ENCODE measurements at places on chromosomes 5 and 9.

DNA sequence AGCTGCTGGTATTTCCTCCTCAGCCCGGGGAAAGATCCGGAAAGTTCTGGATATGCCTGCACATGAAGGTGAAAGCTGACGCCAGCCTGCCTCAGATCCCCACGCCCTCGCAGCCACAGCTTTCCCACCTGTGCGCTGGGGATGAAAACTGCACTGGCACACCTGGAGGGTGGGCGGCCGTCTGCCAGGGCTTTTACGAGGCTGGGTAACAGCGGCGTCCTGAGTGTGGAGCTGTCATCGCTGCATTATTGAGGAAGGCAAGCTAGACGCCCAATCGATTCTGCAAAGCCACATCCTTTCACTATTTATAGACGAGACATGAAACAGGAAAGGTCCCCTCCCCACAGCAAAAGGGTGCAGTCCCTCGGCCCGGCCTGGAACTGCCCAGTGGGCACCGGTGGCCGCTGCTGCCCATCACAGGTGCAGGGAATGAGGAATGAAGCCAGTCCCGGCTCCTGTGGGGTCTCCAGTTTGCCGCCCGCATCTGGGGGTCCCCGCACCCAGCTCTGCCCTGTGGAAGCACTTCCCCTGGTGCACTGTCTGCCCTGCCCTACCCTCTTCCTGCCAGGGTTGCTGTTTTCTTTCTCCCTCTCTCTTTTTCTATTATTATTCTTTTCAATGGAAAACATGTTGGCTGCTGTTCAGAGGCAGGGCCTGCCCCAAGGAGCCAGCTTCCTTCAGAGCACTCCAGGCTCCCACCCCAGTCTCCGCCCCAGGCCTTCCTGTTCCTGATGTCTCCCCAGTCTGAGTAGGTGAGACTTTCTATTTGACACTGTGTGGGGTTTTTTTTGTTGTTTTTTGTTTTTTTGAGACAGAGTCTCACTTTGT, 7.0 kb downstream of the NOTCH1 start:
- DNase-seq: peak; percentile 89

DNA sequence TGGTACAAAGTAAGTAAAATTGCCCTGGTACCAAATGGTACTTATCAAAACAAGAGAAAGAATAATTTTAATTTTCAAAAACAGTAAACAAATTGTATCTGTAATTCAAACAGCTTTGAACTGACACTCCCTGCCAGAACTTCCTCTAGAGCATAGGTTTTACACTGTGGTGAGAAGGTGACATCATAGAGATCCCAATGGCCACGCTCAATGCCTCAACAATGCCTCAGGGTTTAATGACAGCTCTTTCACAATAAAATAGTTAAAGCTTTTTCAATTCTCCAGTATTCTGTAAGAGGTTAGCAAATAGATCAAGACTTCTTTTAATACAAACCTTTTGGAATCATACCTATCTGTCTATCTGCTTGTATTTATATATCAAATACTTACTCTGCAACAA, 437.1 kb downstream of the PRR16 start:
- no peak for DNase-seq

GRCh38 chr5:36657563-36657995, 51.2 kb downstream of the SLC1A3 start:
- DNase-seq: no peak

GRCh38 chr9:107530679-107531078, 41.1 kb upstream of the KLF4 start:
- no peak for DNase-seq

DNA sequence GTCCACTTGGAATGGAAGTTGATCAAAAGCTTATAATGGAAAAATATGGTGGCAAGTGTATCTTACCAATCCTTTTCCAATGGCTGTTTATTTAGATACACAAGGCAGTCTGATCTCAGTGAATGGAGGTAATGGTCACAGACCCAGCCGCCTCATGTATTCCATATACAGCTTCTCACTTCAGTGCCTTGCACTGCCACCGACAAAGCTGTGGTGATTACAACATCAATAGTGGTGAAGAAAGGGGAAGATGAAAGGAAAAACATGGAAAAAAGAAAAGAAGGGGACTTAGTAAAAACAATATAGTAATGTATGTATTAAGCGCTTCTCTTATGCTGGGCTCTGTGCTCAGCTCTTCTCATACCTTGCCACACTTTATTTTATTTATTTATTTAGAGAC, 297.3 kb upstream of the RASA1 start:
- DNase-seq: no peak

DNA sequence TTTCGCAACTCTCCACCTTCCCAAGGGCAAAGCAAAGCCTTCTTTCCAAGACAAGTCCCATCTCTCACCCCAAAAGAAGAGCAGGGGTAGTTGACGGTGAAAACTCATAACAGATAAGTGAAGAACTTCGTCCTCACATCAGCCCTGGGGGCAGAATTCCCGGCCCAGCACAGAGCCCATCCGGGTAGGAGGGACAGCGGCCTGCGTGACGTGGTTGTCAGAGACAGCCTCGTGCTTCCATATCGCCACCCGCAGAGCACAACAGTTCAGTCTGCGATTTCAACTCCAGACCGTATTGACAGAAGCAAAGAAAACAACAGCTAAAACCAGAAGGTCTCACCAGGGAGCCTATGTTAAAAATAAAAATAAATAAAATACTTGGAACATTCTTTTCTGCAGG, 273.2 kb downstream of the SYK start:
- DNase-seq: no peak

DNA sequence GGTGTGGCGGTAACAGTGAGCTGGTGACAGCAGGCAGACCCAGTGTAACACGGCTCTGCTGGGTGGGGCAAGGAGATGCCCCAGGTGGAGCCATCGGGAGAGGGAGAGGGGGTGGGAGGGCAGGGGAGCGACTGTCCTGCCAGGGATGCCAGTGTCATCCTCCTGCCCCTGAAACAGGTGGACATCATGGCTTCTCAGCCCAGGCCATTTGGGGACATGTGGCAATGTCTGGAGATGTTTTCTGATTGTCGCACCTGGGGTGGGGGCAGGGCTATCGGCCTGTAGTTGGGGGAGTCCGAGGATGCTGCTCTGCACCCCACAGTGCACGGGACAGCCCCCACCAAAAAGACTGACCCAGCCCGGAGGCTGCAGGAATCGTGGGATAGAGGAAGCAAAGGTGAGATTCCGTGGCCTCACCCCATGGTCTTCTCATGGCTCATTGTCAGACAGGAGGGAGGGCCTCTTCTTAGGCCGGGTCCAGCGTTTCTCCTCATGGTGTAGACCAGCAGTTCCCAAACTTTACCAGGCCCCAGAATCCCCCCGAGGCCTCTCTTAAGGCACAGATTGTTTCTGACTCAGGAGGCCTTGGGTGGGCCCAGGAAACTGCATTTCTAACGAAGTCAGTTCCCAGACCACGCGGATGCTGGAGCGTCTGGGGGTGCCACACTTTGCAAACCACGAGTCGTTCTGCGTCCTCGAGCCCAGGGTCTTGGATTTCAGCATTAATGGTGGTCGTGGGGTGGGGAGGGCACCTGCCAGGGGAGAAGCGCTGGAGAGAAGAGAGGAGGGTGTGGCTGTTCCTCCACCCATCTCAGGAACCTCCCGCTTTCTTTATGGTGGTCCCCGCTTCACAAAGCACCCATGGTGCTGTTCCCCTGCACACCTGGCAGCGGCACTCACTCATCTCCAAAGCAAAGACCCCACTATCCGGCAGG, 11.0 kb downstream of the COL5A1 start:
- no peak for DNase-seq

DNA sequence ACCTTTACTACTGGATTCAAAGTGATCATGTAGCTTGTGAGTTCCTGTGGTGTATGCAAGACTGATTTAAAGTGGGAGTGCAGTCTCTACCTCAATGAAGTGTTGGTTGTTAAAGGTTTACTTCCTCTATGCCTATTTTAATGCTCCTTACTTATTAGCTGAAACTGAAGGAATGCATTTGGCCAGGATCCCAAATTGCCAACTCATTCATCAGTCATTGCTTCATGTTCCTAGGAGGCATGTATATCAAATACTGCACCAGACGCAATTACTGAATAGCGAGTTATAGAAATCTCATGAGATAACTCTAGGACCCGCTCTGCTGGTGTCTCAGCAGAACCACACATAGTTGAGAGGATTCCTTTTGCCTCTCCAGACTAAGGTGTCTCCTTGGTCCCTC, 143.0 kb upstream of the RPS23 start:
- DNase-seq: no peak

DNA sequence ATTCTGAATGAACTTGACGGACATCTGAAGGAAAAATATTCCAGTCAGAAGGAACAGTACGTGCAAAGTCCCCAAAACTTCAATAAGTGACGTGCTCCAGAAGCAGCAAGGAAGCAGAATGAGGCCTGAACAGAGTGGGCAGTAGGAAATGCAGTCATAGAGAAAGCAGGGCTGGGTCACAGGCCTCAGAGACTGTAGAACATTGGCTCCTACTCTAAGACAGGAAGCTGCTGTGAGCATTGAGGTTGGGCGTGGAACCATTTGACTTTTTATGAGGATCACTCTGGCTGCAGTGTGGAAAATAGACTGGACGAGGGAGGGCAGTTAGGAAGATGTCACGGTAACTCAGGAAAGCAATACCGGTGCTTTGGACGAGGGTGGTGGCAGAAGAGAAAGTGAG, 64.0 kb downstream of the DOCK8 start:
- peak; percentile 86 for DNase-seq

GRCh38 chr5:160090059-160090458, 29.2 kb downstream of the PWWP2A start:
- no peak for DNase-seq

DNA sequence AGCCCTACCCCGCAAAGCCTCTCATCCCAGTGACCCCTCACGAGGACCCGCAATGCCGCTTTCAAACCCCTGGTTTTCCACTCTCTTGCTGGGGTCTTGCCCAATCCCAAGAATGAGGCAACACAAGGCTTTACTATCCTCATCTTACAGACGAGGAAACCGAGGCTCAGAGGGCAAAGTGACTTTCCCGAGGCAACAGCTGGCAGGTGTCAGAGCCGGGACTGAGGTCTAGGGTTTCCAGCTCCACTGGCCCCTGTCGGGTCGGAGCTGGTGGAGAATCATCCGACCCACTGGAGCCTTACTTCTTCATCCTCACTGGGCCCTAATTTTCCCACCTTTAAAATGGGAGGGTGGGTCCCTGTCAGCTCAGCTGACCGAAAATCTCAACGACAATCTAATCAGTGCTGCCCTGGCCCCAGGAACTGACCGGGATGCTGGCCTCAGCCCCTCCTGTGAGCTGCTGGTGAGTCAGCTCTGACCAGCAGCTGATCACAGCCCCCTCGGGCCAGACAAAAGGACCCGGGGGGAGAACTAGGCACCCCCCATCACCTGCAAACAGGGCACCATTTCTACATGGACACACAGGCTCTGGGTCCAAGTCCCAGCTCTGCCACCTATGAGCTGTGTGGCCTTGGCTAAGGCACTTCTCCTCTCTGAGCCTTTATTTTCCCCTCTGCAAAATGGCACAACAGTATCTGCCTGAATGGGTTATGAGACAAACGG, 72.7 kb upstream of the STXBP1 start:
- no peak for DNase-seq

DNA sequence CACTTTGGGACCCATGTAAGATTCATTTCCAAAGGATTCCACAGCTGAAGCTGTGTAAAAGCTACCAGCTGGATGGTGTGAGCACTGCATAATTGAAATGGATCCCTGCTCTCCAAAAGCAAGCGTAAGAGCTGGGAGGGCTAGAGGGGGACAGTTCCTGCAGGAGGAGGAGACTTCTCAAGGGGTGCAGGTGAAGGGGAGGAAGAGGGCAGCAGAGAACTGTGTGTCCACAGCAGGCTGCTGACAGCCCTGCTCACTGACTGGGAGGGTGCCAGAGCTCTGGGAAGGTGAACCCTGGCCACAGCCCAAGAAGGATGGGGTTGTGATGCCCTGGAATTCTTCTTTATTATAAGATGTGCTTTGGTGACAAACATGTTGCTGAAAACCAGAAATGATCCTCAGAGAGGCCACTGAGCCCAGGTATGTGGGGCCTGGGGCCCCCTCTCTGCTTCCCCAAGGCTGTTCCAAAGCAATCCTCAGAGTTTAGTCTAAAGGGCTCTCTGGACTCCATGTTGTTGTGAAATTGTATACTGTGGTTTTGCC, 112.8 kb upstream of the SLC25A48 start:
- DNase-seq: no peak

DNA sequence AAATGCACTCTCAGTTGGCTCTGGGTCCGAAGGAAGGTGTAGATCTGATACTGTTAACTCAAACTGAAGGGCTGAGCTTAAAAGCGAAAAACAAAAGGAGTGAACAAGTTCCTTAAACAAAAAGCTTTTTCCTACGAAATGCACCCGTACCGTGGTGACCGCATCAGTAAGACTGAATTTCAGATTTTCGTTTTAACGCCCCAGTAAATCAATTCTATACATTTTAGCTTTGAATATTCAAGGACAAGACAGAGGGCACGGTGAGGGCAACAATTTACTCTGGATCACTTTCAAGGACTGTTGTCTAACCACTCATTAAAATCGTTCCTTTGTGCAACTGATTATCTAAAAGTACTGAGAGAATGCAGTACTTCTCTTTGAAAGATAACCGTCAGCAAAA, 1.9 kb downstream of the HOMER1 start:
- DNase-seq: no peak

DNA sequence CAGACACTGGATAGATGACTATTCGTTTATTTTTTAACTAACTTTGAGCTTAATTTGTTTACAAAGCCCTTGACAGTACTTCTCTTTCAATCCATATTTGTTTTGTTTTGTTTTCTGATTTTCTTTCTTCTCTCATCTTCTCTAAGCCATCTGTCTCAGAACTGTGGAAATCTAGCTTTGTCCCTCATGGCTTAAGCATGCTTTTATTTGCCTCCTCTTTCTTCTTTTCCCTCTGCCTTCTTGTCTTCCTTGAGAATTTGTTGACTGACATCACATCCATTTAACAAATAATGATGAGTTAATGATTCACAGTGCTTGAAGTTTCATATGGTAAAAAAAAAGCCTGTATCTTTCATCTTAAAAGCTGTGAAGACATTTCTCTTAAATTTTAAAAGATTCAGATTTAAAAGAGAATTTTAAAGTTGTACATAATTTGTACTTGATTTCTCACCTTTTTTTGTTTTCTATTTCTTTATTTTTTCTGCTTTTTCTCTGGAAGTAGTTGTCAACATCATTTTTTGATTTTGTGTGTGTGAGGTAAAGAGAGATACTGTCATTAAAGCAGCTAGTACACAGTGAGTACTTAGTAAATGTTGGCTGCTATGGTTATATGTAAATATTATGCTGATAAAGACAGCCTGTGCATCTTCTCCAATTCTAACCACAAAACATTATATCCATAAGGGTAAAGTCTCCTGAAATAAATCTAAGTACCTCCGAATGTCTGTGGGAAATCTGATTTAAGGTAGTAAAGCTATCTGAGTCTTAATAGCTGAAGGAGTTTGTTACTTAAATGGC, 13.9 kb upstream of the SGCD start:
- DNase-seq: no peak

- no peak for DNase-seq
Observed at GRCh38 chr9:7387840-7388239, 411.7 kb downstream of the DMAC1 start.

Measured in activated CD4-positive, alpha-beta T cell treated with anti-CD3 and anti-CD28 coated beads, Interleukin-2, amount 10 ng/mL, durations not matched to agents 24 days and 14 days (primary cell).